ENCODE measurements at places on chromosomes 5 and 9.
A peak's percentile ranks its signal among the peaks of the same experiment; 100 is the strongest.

GRCh38 chr5:56200971-56201666, 32.0 kb downstream of the ANKRD55 start:
- DNase-seq = peak; percentile 71

DNA sequence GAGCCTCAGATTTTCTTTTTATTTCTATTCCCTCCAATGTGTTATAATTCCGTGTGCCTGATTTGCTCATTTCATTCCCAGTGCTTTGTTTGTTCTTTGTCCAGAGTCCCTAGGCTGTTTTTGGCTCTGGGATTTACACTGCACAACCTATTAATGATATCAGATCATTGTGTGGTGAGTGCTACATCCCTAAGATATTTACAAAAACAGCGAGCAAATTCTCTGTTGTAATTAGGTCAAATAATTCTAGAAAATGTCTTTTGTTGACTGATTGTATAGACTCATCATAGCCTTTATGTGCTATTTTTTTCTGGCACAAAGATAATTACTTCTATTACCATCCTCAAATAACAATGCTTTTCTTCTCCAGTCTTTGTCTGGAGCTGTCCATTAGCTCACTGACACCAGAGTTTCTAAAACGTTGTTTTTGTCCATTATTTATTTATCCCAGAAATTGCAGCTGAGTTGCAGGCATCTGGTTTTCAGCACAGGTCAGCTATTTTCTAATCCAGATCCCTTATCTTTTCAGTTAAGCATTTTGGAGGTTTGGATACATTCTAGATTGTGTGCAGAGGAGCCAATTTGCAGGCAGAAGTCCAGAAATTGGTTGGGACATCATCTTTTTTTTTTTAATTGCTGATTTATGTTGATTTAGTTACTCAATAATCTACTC, 379.9 kb upstream of the DMAC1 start:
- DNase-seq = no peak

GRCh38 chr5:148979083-148979723, 83.7 kb downstream of the SH3TC2 start:
- no peak for DNase-seq

DNA sequence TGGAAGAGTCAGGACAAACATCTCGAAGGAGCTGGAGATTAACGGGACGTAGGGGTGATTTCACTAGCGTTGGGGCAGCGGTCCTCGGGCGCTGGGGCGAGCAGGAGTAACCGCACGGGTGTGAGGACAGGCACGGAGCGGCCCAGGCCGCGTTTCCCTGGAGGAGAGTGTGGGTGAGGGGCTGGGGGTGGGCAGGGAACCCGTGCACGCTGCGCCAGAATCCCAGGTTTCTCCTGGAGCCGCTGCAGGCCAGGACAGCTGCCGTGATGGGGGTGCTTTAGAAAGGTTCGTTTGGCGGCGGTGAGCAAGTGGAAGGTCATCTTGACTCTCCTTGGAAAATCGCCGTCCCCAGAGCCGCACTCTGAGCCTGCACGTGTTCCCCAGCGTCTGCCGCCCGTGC, 290.2 kb upstream of the IRX1 start:
- no peak for DNase-seq

DNA sequence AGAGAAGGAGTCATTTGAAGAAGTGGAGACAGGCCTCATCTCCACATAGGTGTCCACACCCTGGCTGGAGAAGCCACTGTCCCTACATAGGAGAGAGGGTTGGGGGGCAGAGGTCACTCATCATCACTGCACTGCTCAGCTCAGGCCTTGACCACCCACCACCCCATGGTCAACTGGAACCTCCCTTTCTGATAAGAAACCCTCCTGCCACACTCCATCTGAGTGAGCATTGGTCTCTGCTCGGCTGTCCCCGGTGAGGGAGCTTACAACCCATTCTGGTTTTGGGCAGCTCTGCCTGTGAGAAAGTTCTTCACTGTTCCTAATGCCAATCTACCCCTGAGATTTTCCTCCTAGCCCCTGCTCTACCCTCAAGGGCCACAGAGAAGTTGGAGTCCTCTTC, 28.8 kb downstream of the CSF1R start:
- DNase-seq = no peak

DNA sequence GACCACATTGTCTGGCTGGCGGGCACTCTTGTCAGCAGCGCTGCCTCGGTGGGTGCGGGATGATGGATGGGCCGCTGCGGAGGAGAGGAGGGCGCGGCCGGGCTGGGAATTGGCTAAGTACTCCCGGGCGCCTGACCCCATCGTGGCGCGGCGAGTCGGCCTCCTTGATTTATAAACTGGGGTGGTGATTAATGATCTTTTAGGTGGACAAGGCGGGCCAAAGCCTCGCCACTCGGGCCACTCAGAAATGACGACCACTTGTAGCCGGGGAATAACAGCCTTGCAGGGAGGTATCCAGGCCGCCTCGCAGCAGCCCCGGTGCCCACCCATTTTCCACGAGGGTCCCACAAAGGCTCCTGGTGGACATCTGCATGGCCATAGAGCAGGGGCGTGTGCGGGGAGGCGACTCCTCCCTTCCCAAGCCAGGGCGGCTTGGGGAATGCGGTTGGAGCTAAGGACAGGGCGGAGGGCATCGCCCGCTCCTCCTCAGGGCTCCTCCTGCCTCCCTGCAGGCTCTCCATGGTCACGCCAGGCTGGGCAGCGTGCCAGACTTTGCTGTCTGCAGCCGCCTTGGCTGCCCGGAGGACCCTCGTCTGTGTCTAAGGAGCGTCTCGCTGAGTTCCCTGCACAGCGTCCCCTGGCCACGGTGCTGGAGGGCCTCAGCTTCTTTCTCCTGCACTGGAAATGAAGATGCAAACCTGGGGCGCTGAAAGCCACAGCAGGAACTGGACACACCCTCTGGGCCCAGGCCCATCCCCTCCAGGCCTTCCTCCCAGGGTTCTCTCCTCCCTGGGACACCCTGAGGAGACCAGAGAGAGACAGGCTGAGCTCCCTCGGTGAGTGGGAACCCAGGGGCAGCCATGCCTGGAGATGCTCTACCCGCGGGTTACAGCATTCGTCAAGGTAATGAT, 287.4 kb upstream of the IRX4 start:
- DNase-seq = no peak

DNA sequence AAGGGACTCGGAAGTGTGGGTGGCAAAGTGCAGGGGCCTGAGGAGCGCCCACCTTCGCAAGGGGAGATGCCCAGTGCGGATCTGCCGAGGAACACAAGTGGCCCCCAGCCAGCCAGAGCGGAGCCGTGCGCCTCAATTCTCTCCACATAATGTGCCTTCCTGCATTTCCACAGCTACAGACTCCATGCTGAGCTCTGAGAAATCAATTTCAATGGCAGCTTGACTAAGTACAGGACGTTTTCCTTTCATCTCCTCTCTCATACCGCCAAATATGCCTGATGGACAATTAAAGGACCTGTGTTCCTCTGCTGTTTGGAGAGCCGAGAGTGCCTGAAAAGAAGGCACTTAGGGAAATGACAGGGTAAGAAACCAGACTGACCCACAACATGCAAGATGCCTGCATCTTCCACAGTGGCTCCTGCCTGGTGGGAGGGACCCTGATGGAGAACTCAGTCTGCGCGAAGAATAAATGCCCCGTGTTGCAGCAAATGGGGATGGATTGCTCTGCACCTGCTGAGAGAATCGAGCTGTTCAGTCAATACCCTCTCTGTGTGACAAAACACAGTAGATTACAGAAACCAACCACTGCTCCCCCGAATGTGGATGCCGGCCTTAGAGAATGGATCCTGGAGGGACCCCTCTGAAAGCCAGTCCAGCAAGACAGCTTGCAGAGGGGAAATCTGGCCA, 38.6 kb upstream of the OLFM1 start:
- no peak for DNase-seq

DNA sequence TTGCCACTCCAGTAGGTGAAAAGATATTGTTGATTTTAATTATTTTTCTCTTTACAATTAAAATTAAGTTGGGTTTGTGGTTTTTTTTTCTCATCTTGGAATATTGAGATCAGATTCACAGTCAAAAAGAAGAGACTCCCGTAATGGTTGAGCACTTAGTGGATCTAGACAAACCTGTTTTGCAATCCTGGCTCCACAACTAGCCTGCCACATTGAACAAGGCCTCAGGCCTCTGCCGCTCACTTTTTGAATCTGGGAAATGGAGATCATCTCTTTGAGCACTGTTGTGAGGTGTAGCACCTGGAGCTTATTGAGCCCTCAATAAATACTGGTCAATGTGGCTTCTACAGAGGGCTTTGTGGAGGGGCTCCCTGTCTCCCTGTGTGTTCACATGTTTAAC, 37.1 kb upstream of the RARS1 start:
- no peak for DNase-seq

DNA sequence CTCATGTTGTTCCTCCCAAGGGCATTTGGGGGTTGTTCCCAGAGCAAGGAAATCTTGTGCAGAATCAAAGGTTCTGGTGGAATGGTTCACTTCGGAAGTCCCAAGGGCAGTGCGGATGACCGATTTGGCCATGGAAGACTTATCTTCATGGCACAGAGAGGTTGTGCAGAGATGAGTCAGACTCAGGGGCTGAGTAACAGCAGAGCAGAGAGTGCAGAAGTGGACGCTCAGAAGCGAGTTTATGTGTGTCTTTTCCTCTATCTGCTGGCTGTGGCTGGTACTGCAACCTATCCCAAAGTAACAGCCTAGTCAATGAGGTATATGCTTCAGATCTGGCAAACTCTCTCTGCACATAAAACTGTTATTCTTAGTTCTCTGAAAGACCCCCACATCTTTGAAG, 118.1 kb downstream of the DPYSL3 start:
- no peak for DNase-seq

DNA sequence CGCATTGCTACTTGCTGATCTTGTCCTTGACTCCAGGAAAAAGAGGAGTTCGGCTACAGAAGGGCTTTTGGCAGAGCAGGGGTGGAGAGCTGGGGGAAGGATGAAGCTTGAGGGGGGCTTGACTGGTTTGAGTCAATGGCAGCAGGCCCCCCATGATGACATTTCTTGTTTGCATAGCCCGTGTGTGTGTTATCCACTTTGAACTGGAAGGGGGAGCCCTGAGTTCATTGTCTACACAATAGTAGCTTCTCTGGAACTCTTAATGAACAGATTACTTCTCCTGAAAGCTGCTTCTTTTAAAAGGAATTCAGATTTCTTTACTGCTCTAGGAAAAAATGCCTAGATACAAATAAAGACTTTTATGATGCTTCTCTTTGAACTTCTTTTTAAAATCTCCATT, 2.3 kb downstream of the IFNB1 start:
- no peak for DNase-seq

All from CD4-positive, alpha-beta T cell treated with Interleukin-6 at 100 ng/mL for 8 hours (primary cell).